ENCODE measurements at places on chromosomes 1 and 21. TPM values are rescaled to one million over a fixed set of nuclear protein-coding genes. Genes with fewer than 3 reads are reported as not detected.

GRCh38 chr1:75796376-75797272, at the start of gene MSH4:
MSH4 (plus strand) TSS chr1:75796882; CDS start chr1:75796986, 104 bp downstream.
- H3K27me3 ChIP-seq = no peaks in the 10 kb centered on the region
- DNase-seq = no peak
- no peak within 1 kb of the TSS for H3K4me3 ChIP-seq
- no peaks in the 10 kb centered on the region for H3K4me1 ChIP-seq

DNA sequence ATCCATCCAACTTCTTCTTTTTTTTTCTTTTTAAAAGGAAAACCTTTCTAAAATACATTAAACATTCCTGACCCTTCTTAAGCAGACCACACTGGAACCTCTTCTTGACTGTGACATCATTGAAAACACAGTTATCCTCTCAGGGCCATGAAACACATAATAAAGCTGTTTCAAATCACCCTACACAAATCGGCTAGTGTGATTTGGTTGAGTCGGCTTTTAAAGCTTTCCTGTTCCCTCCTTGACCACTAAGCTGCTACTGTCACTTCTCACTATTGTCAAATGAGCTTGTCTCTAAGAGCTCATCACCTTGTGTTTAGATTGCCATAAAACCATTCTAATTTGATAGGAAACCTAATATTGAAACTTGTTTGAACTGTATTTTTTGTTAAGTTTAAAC, 5.9 kb downstream of the USP24 start:
- H3K4me1 ChIP-seq = peaks cover 82% of the 10 kb centered on the region
- no peak overlapping the region for H3K4me3 ChIP-seq
- H3K27ac ChIP-seq = no peak overlapping the region
- no peak for DNase-seq

DNA sequence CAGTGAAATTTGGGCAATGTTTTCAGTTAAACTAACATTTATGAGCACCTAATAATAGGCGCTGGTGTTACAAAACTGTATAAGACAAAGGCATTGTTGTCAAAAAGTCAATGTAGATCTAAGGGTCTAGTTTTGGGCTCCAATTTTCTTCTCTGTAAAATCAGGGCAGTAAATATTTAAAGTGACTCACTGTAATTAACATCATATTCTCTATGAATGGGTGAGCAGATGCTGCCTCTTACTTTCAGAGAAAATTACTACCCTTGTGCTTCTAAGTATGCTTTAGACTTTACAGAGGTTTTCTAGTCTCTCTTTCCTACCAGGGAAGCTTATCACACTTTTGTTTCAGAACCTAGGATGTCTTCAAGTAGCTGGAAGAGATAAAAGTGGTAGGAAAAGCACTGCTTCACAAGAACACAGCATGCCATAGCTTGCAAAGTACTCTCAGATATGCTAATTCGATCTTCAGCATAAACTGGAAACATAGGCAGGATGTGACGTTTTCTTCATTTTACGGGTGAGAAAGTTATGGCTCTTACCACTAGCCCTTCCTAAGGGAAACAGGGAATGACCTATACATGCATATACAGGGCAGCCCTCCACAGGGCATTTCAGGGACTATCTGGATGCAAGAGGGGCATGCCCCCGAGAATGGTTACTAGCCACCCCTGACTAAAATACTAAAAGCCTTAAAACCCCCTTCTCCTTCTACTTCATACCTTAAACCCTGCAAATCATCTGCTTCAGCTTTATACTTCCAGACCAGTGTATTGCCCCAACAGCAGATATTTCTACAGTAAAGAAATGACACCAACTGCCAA, 2.6 kb downstream of the C1orf116 start:
- peaks cover 10% of the 10 kb centered on the region for H3K4me1 ChIP-seq
- no peaks in the 10 kb centered on the region for H3K36me3 ChIP-seq
- H3K27ac ChIP-seq = peak overlapping the region; percentile 85
- H3K27me3 ChIP-seq = no peaks in the 10 kb centered on the region
- peak overlapping the region; percentile 28 for H3K4me3 ChIP-seq
- DNase-seq = no peak

TIE1 gene
- 67.8 TPM for total RNA-seq

GRCh38 chr1:221602830-221603229, 139.1 kb downstream of the DUSP10 start:
- DNase-seq = no peak
- no peaks in the 10 kb centered on the region for H3K27me3 ChIP-seq
- no peak overlapping the region for H3K4me3 ChIP-seq

DNA sequence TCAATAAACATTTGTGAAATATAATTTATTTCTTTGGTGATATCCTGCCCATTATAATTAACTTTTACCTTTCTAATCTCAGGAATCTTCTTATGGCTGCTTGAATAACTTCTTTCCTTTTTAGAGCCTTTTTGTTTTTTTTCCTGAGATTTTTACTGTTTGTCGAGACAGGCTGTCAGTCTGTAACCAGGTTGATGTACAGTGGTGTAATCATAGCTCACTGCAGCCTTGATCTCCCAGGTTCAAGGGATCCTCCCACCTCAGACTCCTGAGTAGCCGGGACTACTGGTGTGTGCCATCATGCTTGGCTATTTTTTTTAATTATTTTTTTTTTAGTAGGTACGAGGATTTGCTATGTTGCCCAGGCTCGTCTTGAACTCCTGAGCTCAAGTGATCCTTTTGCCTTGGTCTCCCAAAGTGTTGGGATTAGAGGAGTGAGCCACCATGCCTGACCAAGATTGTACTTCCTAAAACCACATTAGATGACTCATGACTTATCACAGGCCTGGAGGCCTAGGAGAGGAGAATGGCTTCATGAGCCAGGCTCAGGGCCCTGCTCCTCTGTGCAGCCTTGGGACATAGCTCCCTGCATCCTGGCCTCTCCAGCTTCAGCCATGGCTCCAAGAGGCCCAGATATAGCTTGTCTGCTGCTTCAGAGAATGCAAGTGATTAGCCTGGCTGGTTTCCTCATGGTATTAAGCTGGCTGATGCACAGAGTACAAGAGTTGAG, 48.6 kb downstream of the CTH start:
- H3K27me3 ChIP-seq = no peaks in the 10 kb centered on the region
- H3K4me1 ChIP-seq = no peaks in the 10 kb centered on the region
- no peak for DNase-seq
- no peaks in the 10 kb centered on the region for H3K36me3 ChIP-seq

- H3K27me3 ChIP-seq = no peaks in the 10 kb centered on the region
- H3K27ac ChIP-seq = peak overlapping the region; percentile 98
- H3K4me3 ChIP-seq = no peak overlapping the region
- DNase-seq = peak; percentile 54
Measured at GRCh38 chr1:207316141-207316540, 5.3 kb upstream of the CD55 start.

Data from left lung (tissue), 14 donors.